ENCODE measurements at places on chromosomes 2 and 18.

DNA sequence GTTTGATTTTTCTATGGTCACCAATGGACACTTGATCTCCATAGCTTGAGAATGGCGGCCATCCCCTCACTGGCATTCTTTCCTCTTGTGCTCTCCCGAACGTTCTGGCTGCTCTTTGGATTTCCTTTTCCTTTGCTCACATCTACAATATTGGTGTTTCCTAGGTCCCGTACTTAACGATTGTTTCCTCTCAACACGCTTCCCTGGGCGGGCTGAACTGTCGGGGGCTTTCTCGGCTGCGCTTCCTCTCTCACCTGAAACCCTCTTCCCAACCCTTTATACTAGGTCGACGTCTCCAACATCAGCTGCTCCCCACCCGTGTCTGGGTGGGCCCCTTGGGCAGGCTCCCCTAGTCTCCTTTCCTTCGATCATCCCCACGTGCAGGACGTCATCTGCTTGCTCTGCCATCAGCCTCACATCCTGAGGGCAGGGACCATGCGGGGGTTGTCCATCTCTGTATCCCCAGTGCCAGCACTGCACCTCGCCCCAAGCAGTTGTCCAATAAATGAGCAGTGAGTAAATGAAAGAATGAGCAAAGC, 634 bp upstream of the DIS3L2 start:
- DNase-seq, result no peak

DNA sequence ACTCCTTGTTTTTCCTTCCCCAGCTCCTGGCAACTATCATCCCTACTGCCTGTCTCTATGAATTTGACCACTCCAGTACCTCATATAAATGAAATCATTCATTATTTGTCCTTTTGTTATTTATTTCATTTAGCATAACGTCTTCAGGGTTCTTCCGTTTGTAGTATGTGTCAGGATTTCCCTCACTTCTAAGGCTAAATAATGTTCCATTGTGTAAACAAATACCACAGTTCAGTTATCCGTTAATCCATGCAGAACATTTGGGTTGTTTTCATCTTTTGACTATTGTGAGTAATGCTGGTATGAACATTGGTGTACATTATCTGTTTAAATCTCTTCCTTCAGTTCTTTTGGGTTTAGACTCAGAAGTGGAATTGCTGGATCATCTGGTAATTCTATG, 18.8 kb downstream of the DYNC2LI1 start:
- no peak for DNase-seq

DNA sequence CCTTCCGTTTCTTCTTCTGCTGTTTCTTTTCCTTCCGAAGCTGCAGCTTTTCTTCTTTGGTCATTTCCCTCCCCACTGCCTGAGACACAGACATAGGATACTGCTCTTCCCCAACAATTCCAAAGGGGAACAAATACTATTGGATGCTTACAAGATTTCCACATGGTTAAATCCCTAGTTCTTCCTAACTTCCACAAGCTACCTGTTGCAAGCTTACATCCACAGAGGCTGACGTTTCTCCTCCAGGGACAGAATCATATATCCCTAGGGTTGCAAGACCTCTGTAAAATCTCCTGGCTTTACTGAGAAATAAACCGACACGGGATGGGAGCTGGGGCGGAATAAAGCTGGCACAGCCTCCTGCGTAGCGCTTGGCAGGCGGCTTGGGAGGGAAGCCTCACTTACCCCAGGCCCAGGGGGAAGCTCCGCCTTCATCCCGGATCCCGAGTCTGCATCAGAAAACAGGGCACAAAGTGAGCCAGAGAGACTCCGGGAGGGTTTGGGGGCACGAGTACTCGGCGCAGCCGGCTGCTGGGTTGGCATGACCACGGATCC, 590 bp downstream of the EIF2B4 start:
- no peak for DNase-seq

GRCh38 chr2:74836675-74837401, 2.9 kb downstream of the HK2 start:
- no peak for DNase-seq

GRCh38 chr18:57555134-57555533, 31.4 kb downstream of the FECH start:
- no peak for DNase-seq

GRCh38 chr18:39945076-39945475, 2010.0 kb upstream of the PIK3C3 start:
- DNase-seq, result no peak

DNA sequence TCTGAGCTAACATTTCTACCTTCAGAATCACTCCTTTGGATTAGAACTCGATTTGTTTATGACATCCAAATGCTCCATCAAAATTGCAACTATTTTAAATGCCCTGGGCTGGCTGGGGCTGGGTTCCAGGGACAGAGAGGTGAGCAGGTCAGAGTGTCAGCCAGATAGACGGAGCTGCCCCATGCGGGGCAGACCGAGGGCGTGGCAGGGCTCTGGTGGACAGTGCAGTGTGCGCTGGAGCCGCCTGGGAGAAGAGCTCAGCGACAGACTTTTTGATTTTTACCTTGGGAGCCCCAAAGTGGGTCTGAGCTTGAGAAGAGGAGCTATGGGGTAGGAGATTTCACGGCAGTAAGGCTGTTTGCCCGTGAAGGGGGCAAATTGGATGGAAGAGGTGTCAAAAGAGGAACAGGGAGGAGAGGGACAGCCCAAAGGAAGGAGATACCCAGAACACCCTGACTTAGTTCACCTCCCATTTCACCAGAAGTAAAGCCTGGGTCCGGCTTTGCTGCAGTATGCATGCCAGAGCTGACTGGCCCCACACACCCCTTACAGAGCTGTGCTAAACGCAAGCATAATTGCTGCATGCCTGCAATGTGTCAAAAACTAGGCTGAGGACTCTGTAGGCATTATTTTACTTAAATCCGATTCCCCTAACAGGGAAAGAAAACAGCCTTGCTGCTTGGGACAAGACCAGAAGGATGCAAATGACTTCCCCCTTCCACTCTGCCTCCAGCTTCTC, 33.7 kb downstream of the EN1 start:
- DNase-seq, result no peak

DNA sequence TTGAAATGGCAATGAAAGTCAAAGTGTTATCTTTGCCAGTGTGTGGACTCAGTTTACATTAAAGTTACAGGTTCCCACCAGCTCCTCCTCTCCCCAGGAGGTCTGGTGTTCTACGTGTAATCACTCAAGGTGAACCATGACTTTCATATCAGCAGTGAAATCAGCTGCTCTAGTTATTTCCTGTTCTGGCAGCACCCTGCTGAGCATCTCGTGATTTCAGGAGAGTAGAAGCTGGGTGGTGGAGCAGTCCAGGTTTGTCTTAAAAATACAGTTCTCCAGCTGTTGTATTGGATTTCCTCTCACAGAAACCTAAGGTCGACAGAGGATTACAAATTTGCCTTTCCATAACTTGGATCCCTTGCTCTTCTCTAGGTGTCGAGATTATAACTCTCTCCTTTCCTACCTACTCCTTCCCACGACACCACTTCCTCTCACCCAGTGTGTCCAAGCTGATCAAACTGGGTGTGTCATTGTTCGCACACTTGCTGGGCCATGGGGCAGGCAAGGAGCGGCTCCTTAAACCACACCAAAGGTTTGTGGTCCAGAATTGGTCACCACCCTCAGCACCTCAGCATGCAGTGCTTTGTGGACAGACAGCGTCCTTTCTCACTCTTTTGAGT, 13.0 kb upstream of the ARHGAP25 start:
- DNase-seq, result no peak

DNA sequence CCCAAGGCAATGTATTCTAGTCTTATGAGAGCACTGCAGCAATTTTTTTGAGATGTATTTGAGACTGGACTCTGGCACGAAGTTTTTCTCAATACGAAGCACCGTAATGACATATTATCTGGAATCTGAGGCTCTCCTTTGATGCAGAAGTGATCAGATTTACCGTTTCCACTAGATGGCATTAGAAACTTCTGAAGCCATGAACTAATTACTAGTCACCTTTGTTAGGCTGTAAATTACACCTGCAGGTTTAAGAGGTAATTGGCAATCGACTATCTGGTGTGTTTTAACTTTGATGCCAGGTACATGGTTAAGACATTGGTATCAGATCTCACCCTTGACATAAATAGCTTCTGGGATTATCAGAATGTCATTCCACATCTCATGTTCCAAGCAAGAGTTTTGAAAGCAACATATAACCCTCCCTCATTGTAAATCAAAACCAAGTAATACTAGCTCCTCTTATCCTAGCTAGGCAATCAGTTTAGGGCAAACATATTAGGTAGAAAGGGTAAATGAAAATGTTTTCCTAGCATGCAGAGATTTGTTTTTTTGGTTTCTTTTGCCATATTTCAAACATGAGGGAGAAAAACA, 254.6 kb upstream of the SPRED2 start:
- DNase-seq, result no peak

DNA sequence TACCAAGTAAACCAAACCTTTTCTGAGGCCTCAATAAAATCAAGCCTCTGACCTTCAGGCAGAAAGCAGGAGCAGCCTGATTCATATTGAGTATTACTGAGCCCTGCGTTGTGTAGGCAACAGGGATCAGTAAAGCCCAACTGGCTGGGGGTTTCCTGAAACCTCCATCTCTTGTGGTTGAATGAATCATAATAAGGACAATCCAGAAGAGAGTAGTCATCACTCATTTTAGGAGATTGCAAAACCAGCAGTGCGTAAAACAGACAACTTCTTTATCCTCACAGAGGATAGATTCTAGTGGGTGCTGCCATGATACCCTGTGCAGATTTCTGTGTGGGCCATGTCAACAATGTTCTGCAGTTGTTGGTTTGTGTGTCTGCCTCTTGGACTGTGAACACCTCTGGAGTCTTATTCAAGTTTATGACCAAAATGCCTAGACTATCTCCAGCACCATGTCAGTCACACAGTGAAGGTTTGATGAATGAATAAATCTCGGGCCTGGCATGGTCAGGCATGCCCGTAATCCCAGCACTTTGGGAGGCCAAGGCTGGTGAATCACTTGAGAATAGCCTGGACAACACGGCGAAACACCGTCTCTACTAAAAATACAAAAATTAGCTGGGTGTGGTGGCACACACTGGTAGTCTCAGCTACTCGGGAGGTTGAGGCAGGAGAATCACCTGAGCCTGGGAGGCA, 51.8 kb upstream of the RAB27B start:
- DNase-seq, result no peak

- no peak for DNase-seq
These were observed 4.7 kb upstream of the SLC40A1 start for GRCh38 chr2:189585226-189585756.

DNA sequence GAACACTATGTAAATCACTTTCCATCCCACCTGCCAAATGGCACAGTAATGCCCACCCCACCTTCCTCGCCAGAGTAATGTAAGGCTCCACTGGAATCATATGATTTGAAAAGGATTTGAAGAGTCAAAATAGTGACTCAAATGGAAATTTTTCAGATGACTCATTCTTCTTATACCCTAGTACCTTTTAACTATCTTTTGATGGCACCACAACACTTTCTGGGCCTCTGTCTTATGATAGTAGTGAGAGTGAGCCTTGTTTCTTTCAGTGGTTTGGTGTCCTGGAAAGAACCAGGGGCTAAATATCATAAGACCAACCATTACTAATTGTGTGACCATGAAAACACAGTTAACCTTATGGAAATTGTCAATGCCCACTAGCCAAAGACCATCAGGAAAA, 235.4 kb upstream of the SLC14A2 start:
- no peak for DNase-seq

DNA sequence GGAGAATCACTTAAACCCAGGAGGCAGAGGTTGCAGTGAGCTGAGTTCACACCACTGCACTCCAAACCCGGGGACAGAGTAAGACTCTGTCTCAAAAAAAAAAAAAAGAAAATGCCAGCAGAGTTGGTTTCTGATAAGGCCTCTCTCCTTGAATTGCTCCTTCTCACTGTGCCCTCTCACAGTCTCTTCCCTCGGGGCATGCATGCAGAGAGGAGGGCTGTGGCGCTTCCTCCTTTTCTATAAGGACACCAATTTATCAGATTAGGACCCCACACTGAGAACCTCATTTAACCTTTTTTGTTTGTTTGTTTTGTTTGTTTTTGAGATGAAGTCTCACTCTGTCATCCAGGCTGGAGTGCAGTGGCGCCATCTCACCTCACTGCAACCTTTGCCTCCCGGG, 110.5 kb downstream of the ZFP36L2 start:
- DNase-seq, result no peak

- no peak for DNase-seq
These were observed 58.5 kb upstream of the ARHGAP15 start for GRCh38 chr2:143070704-143071103.

DNA sequence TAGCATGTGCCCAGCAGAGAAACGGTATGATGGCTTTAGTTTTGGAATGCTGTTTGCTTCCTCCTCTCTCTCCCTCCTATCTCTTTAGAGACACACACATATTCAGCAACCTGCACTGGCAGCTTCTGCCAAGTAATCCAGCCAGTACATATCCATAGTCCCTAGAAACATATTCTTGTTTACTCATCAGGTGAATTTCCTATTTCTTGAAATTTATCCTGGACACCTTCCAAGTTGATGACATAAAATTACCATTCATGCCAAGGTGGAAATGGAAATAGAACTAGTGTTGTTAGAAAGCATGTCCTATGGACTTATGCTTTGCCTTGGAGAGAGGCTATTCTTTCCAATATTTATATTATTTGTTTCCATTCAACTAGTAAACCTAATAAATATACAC, 50.9 kb upstream of the RGPD4 start:
- no peak for DNase-seq

DNA sequence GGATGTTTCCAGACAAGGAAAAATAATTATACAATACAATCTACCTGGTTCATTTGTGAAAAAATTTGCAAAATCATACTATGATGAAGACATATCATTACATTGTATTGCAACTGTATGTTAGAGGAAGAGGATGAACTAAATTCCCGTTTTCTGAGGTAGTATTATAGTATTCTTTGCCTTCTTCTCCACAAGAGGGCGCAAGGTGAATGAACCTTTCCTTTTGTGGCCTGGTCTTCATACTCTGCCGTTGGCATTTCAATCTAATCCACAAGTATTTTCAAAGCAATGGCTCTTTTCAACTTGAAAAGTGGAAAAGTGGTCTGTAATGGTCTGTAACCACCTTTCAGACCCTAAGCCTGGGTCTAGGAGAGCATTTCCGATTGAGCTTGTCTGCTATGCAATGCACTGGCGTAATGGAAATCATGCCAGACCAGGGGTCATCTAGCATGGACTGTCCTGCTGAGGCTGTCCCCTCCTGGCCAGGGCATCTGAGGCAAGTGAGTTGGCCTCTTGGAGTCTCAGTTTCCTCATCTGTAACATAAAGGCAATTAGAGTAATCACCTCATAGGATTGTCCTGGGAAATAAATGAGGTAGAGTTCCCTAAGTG, 30.8 kb upstream of the ZNF396 start:
- DNase-seq, result no peak

DNA sequence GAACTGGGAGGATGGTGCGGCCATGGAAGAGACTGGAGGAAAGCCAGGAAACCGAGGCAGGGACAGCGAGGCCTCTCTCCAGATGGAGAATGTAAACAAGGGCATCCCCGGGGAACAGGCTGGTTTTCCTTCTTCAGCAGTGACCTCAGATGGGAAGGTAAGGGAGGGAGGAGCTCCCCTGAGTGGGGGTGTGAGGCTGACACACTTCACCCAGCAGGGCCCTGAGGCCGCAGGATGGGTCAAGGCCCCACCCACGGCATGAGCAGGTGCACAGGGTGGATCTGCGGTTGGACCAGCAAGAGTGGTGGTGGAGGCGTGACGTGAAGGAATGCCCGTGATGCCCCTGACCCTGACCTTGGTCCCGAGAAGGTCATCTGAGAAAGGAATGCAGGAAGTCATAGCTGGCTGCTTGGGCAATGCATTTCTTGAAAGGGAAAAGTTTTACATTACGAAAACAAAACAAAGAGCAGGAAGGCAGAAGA, 48.1 kb downstream of the ADCY3 start:
- DNase-seq, result no peak
